SK-N-MC (cell line): ENCODE measurements at places on chromosomes 16 and 17.

- DNase-seq, result no peak
These were observed 70.2 kb downstream of the ZZEF1 start for GRCh38 chr17:4072487-4073157.

DNA sequence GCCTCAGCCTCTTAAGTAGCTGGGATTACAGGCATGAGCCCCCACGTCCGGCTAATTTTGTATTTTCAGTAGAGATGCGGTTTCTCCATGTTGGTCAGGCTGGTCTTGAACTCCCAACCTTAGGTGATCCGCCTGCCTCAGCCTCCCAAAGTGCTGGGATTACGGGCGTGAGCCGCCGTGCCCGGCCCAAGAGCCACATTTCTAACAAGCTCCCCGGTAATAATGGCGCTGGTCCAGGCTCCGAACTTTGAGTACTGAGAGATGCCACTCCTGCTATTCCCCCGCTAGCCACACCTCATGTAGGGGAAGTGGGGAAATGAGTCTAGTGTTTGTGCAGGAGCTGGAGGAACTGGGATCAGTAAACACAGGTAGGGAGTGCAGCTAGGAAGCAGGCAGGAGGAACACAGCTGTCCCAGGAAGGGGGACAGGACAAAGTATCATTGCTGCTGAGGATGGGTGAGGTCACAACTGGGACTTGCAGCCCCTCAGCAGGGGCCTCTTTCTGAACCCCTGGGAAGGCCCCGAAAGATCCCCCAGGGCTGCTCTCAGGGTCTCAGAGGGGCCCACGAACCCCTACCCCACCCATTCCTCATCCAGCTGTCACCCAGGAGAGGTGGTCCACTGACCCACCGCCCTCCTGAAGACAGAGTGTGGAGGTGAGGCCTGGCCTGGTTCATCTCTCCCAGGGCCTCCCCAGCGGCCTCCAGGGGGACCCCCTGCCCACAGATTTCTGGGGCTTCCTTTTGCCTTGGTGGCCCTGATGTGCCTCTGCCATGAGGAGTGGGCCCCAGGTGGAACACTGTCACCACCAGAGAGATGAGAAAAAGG lies 3.7 kb upstream of the KREMEN2 start:
- DNase-seq, result no peak

DNA sequence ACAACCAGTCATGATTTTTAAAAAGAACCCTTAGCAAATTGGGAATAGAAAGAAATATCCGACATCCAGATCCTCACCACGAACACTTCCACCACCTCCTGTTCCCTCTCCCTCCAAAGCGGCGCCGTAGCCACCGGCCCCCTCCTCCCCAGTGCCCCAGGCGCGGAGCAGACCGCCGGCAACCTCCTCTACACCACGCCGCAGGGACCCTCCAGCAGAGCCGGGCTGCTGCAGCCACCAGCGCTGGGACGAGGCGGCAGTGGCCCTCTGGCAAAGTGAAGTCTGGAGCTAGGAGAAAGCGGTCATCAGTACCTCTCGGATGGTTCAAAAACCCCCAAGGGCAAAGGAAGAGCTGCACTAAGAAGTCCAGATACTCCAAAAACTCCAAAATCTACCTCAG lies 41.4 kb upstream of the SLFN13 start:
- DNase-seq, result no peak

DNA sequence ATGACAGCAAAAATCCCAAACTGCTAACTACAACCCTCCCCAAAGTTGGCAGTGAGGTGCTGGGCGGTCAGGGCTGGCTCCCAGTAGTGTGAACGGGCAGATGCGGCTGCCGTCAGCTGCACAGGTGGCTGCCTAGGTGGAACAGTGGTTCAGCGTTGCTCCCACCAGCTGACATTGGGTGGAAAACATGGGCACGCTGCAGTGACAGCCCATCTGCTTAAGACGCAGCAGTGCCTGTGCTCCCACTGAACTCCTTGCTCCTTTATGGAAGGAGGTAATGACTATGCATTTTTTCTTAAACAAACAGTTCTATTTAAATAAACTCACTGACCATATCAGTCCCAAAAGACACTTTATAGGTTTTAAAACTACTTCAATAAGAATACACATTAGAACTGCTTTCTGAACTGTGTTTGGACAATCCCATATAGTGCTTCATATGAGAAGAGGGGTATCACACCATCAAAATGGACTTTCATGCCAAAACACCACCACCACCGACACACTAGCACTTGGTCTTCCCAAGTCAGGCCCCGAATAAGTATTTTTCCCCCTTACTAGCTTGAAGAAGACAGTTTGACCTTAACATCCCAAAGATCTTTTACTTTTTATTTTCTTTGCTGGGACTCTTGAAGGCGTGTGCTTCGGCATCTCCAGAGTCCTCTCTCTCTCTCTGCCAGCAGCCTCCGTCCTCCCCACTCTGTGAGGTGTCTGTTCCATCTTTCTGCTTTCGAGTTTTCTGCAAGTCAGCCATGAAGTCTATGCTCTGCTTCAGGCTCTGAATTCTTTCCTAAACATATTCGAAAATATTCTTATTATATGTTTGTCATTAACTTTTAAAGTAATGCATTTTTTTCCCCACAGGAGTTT lies 34.4 kb downstream of the BRD7 start:
- no peak for DNase-seq

GRCh38 chr16:77868478-77868877 lies 80.1 kb downstream of the VAT1L start:
- DNase-seq, result no peak

- DNase-seq, result no peak
These were observed 3.1 kb downstream of the HEXIM2 start for GRCh38 chr17:45164734-45165269.

GRCh38 chr16:80583466-80583865 lies 42.7 kb downstream of the DYNLRB2 start:
- DNase-seq, result no peak

DNA sequence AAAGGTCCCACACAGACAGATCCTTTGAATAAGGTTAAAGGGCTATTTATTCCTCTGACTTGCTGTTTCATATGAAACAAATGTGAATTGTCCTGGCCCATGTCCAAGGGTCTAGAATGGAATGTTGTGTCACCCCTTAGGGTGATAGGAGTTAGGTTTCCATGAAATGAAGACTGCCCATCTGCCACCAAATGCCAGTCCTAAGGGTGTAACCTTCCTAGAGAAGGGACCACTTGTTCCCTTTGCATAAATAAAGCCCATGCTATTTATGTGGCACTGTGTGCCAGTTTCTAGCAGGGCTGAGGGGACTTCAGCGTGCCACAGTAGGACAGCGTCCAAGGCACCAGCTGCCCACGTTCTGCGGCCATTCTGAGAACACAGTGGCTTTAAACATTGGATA lies 171.3 kb downstream of the ABCA8 start:
- no peak for DNase-seq

DNA sequence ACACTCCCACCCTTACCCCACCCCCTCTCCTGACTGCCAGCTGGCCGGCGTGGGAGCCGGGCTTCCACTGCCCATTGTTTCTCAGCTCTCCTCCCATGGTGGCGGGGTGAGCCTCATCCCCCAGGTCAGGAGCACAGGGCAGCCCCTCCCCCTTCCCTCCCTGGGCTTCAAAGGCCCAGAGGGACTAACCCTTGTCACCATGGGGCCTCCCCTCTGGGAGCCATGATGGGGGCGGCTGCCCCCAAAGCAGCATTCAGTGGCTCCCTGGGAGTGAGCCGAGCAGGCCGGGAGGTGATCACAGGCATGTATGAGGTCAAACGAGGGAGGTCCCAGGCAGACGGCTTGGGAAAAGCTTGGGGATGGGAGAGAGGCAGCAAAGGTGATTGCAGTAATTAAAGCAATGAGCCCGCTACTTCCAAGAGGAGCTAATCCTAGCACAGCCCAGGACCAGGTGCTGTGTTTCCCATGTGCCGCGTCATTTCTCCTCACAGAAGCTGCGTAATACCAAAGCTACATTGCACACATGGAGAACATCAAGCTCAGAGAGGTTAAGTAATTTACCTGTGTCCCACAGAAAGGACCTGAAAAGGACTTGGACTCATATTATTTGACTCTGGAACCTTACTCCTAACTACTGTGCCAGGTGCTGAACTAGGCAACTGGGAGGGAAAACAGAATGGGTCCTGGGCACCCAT lies 24.5 kb downstream of the CDK5RAP3 start:
- no peak for DNase-seq

- no peak for DNase-seq
These were observed 6.8 kb downstream of the CNP start for GRCh38 chr17:41973408-41973811.

DNA sequence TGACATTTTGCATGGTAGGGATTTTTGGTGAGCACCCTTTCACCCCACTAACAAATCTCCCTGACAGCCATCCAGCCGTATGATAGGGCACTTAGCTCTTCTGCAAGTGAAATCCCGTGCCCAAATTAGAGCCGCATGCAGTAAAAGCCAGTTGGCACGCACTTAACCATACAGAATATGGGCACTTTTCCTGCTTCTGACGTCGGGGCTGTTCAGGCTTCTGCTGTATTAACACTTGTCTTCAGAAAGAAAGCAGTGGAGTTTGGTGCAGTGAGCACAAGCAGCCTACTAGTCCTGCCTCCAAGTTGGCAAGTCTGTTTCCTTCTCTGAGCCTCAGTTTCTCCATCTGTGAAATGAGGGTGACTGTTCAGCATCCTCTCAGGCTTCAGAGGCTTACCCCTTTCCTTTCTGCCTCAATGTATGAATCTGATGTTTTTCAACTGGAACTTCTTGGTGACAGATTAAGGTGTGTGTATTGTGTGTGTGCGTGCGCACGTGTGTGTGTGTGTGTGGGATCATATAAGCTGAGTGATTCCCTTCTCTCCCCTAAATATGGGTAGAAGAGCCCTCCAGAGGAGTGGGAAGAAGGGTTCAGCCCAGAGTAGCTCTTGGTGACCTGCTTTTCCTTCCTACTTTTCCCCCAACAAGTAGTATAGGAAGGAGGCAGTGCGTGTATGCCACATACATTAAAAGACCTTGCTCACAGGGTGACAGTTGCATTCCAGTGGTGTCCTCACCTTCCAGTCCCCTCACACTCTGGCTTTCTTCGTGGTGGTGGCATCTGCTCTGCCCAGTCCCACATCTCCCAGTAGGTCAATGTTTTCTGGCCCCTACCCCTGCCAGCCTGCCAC lies 19.0 kb downstream of the IGF2BP1 start:
- no peak for DNase-seq

DNA sequence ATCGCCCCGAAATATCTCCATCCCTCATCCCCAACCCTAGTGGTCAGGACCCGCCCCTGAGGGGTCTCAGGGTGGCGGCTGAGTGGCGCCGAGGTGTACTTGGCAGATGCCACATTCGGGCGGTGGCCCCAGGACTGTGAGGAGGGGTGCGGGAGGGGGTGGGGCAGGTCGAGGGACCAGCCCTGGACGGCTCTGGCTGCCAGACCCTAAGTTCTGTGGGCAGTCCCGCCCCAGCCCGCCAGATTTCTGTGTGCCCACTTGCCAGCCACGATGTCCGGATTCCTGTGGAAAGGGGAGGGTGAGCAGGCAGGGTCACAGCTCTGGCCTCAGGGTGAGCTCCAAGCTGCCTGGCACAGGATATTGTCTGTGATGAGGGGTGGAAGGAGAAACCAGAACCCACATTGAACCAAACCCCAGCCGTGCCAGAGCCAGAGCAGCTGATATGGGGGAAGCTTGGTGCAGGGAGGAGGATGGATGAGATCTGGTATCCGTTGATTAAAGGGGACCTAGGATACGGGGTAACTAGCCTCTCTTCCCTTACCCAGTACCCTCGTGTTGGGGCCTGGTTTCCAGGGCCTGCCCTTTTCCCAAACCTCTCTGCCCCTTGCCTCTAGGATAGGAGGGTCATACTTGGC lies 1.1 kb upstream of the CHAD start:
- no peak for DNase-seq

GRCh38 chr17:10111907-10112452 lies 86.4 kb downstream of the GAS7 start:
- DNase-seq, result no peak

DNA sequence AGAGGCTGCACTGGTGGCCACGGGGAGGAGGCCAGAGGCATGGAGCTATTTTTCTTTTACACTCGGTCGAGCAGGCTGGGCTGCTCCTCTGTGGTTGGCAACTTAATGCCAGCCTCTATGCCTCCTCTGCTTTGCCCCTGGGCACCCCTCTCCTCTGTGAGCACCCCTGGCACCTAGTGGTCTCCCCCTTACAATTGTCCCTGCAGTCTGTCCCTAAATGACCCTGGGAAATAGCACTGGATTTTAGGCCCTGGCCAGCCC lies 27.0 kb downstream of the LRRC75A start:
- DNase-seq, result no peak

DNA sequence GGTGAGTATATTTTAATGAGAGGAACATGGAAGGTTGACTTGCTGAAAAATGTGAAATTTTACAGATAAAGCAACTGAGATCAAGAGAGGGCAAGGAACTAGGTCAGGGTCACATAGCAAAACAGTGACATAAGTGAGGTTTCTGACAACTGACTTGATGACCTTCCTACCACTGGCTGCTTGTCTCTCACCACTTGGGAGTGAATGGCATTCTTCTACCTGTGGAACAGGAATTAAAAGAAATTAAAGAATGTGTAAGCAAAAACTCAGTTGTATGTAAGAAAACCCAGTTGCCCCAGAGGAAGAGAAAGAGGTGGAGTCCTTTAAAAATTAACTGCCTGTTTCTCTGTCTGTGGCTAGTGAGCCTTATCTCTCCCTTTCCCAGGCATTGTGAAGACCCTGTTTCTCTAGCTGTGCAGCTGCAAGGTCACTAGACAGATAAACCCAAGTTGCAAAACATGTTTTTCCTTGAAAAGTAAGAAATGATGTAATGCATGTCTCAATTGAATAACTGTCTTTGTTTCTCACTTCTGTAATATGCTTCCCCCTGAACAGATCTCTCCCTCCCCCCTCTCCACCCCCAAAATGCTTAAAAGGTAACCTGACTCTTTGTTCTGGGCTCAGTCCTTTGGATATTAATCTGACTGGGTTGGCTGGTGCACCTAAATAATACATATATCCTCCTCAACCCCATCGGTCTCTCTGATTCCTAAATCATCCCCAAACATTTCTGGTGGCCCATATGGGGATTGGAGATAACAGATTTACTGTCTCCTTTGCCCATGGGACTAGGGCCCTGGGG lies 23.4 kb downstream of the ACSM1 start:
- DNase-seq, result no peak

GRCh38 chr16:9331503-9331902 lies 240.1 kb downstream of the HAPSTR1 start:
- DNase-seq, result no peak

DNA sequence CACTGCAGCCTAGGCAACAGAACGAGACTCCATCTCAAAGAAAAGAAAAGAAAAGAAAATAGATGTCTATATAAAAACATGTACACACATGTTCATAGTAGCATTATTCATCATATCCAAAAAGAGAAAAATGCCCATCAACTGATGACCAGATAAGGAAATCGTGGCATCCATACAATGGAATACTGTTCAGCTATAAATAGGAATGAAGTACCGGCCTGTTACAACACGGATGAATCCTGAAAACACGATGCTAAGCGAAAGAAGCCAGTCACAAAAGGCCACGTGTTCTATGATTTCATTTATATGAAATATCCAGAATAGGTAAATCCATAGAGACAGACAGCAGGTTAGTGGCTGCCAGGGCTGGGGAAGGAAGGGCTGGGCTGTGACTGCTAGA lies 65.8 kb downstream of the TBC1D16 start:
- DNase-seq, result no peak

DNA sequence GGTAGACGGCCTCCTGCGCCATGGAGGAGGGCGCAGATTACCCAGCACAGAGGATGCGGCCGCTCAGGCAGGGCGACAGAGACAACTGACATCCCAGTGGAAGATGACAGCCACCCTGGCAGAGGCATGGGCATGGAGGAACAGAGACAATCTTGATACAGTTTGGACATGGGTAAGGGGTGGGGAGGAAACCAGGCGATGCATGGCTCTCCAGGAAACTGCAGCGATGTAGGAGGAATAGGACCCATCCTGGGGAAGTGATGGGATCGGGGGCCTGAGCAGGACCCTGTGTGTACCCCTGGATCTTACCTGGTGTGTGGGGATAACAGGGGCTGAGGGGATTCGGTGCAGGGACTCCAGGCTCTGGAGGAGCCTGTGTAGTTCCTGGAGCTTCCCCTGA lies 4.6 kb downstream of the OSBPL7 start:
- no peak for DNase-seq
